GM23248 (cell line): ENCODE measurements at places on chromosomes 16 and 17.

DNA sequence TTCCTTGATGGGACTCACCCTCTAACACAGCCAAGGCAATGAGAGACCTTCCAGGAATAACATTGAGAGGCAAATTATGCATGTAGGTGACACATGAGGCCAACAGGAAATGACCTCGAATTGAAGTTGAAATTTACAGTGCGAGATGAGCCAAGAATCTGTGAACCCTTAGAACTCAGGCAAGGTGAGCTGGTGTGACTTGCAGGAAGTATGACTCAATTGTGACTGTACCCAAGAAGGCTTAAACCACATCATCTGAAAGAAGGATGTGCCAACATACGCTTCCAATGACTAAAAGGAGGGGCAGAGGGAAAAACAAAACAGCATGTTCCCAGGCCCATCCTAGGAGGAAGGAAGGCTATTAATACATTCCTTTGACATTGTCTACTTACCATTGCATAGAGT lies 44.8 kb downstream of the PITPNC1 start:
- DNase-seq: peak; percentile 97

DNA sequence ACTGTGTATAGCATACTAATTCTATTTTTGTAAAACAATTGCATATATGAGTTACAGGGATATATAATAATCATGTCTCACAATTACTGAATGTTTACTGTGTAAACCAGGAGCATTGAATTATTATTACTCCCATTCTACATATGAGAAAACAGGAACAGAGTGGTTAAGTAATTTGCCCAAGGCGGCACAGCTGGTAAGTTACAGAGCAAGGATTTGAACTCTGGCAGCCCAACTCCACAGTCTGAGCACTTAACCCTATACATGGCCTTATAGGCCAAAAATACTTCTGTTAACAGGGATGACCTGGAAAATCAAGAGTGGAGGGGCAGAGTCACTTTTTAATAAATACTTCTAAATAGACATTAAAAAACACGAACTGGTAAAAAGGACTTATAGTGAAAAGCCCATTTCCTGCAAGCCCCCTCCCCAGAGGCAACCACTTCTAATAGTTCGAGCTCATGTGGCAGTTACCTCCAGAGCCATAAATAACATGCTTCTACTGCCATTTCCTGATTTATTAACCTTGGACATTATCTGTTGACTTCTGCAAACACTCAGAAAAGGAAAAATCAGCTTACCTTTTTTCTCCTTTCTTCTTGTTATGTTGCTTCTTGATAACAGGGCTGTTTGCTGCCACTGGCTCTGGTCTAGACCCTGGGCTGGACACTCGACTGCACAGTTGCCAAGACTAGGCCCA lies 22.1 kb upstream of the ADGRG1 start:
- no peak for DNase-seq

DNA sequence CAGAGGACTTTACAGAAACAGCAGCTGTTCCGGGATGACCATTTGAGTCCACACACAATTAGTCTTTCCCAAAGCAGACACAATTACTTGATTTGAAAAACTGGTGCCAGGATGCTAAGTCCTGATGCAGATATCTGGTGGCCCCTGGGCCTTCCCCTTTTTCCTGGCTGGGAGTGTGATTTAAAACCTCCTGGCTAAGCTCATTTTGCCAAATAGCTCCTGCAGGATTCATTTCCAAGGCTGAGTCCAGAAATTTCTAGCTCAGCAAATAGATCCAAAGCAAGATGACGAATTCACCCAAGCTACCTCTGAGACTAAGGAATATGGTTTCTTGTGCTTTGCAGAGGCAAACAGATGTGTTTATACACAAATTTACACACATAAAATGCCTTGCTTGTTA lies 422.2 kb downstream of the CA10 start:
- no peak for DNase-seq

DNA sequence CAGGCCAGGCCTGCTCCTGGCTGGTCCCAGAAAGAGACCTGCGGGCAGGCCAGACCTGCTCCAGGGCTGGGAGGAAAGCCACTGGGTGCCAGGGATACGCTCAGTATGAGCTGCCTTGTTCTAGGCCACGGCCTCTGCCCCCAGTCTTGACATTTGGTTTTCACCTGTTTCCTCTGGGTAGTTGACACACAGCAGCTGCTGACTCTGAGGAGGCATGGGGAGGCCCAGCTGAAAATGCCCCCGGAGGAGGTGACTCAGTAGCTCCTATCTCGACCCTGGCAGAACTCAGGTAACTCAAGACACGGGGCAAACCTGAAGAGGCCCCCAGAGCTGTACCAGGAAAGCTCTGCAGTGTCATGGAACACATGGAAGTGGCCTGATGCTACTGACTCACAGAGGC lies 13.9 kb upstream of the ADGRG1 start:
- no peak for DNase-seq

DNA sequence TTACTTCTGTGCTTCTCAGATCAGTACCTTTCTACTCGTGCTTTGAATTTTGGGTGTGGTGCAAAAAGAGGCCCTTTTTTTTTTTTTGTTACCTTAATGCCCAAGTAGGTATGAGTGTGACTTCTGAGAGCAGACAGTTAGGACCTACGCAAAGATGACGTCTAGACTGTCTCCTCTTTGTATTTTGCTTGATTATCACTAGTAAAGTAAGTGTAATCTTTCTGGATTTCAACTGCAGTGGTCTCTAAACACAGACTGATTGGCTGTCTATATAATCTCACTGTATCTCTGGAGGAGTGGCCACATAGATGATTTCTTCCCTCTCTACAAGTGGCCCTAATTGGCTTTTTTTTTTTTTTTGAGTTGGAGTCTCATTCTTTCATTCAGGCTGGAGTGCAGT lies 11.5 kb upstream of the CDK5R1 start:
- no peak for DNase-seq
